ENCODE measurements at places on chromosomes 16 and 17.

- DNase-seq, result no peak
Measured at GRCh38 chr16:61645561-61645960, 390.7 kb downstream of the CDH8 start.

DNA sequence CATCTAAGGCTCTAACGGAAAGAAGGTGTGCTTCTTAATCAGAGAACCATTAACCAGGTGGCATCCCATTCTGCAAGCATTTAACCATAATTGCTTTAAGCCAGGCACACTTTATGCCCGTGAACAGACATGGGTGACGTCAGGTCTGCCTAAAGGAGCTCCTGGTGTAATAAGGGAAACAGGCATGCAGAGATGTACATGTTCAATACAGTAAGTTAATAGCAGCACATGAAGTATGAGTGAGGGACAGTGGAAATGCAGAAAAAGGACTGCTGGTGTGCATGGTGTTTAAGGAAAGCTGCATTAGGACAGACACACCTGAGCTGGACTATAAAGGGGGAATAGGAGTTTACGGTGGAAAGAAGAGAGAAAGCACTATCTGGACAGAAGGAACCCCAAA is 18.6 kb downstream of the DYNLRB2 start:
- no peak for DNase-seq

DNA sequence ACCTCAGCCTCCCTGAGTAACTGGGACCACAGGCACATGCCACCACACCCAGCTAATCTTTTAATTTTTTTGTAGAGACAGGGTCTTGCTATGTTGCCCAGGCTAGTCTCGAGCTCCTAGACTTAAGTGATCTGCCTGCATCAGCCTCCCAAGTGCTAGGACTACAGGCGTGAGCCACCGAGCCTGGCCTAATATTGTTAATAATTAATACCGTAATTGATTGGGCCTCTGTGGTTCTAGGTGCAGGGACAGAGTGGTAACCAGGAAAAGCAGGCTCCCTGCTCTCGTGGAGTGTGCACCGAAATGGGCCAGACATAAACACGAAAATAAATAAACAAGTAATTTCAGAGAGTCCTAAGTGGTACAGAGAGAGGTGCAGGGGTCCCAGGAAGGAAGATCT is 241.0 kb downstream of the GSG1L start:
- DNase-seq, result no peak

GRCh38 chr16:56912746-56913708 is 18.9 kb upstream of the HERPUD1 start:
- no peak for DNase-seq

- DNase-seq, result no peak
Measured at GRCh38 chr17:60817192-60817591, 139.5 kb downstream of the BCAS3 start.

GRCh38 chr17:51463353-51463752 is 203.0 kb downstream of the UTP18 start:
- DNase-seq, result no peak

DNA sequence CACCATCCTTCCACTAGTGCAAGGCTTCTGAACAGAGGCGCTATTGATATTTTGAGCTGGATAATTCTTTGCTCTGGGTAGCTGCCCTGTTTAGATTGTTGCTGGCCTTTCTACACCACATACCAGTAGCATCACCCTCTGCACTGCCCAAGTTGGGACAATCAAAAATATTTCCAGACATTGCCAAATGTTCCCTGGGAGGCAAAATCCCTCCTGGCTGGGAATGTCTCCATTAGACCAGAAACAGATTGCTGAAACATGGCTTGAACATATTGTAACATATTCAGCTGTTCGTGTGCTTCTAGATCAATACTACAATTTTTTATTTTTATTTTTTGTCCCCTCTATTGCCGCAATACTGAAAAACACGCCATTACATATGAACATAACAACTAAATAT is 174.6 kb downstream of the ABCA8 start:
- no peak for DNase-seq

DNA sequence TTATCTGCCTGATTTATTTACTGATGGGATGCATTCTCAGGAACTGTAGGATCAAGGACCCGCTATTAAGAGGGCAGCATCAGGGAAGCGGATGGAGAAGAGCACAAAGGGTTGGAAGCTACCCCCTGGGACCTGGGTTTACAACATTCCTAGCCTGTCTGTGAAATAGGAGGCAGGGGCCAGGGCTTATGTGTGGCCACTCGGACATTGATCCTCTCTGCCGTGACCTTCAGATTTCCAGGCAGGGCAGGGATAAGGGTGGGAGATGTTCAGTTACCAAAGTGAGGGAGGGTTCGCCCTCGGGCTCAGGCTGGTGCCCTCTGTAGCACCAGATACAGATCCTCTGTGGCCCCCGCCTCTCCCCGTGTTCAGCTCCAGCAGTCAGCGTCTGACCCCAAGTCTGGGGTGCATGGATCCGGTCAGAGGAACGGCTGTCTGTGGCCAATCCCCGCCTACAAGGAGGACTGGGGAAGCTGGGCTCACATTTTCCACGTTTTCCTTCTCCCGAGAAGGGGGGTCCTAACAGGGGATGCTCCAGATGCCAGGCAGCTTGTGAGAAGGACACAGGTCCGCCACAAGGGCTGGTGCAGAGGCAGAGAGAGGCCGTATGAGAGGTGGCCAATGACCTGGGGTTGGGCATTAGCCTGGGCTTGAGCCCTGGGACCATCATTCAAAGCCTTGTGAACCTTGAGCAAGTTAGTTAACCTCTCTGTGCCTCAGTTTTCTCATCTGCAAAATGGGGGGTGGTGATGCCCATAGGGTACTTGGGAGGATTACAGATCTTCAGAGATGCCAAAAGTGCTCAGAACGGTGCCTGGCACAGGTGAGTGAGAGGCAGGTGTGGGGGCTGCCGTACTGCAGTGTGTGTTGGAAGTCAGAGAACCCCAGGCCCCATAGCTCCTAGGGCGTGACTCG is 48.3 kb downstream of the ATP2C2 start:
- DNase-seq, result no peak

DNA sequence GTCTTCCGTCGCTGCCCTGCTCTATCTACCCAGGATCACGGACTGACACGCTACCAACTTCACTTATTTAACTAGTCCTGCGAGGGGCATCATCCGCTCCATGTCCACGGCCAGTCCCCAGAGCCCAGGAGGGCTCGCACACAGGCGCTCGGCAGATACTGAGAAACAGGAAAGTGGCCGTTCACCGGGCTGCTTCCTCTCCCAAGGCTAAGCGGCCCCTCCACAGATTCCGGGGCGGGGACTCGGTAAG is 388 bp downstream of the OXLD1 start:
- DNase-seq, result no peak

GRCh38 chr17:76179496-76180467 is 38.7 kb upstream of the FOXJ1 start:
- no peak for DNase-seq

DNA sequence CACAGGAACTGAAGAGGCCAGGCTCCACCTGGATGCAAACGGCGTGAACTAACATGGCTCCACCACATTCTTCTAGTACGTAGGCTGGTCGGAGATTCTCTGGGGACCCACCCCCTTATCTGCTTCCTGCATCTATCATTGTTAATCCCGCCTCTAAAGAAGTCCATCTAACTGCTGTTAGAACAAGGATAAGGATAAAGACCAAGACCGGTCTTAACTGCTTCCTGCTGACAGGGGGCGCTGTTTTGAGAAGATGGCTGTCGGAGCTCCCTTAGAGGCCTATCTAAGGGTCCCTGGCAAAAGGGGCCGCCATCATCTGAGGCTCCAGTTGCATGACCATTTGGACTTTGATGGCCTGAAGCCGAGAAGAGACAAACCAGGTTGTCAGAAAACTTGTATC is 25.8 kb upstream of the TNFSF12 start:
- no peak for DNase-seq

GRCh38 chr17:48729335-48730239 is 1.0 kb upstream of the HOXB13 start:
- DNase-seq, result no peak

DNA sequence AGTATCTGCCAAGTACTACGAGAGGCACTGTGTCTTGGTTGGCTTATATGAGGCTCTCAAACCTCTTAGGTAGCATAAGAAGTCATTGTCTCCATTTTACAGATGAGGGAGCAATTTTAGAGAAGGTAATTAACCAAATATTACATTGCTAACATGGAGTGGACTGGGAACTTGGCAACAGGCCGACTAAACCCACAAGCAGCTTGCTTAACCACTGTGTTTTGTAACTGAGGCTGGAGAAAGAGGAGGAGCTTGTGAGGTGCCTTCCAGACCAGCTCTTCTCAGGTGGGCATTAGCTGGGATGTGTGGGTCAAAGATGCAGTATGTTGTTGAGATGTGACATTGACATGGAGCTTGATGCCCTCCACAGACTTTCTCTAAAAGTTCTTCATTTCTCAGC is 835.6 kb upstream of the RBFOX1 start:
- no peak for DNase-seq

DNA sequence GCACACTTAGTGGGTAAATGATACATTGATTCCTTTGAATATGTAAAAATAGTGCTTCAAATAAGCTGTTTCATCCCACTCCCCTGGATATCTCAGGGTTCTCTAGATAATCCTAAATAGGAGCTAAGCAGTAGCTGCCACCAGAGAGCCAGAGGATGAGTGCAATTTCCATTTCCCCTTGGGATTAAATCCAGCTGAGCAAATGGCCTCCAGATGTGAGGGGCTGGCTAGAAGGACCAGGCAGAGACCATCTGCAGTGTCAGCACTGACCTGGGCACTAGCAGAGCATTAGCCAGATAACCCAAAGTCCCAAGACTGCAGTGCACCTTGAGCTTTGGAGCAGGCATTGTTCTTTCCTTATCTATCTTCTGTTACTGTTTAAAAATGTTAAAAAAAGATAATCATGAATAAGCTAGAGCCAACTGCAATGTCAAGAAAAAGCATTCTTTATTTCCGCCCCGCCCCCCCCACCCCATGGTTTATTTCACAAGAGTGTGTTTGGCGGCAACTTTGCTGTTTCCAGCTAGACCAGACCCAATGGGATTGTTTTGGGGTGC is 19.5 kb downstream of the GPR179 start:
- DNase-seq, result no peak

DNA sequence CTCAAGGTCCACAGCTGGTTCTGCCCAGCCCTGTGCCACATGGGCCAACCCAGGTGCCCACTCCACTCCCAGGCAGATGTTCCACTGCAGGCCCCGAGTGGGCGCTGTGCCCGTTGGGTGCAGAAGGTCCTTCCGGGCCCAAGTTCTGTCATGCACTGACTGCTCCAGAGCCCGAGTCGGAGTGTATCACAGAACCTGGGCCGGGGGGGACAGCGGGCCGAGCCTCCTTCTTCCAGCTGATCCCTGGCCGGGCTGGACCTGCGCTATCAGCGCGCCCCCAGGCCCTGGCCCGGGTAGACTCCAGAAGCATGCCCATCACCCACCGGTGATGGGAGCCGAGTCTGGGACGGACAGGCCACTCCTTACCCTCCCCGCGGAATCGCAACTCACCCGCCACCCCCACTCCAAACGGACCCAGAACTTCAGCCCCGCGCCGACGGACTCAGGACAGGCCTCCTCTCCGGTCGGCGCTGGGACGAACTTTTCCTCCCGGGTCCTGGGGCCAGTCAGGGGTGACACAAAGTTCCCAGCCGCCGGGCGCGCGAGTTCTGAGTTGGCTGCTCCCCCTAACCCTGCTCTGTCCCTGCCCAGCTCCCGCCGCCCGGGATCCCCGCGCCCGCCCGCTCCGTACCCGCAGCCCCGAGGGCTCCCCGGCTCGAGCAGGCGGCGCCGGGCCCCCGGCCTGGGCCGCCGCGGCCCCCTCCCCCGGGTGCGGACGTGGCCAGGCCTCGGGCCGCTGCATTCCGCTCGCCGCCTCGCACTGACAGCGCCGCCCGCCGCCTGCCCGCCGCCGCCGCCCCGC is at the start of gene COPZ2:
TSS of gene COPZ2 (minus strand) at position 762 of the 802 bp plus-strand sequence. CDS start at position 742, 20 bp downstream.
- no peak for DNase-seq

GRCh38 chr16:65116818-65117430 is 4.9 kb downstream of the CDH11 start:
- DNase-seq, result no peak

DNA sequence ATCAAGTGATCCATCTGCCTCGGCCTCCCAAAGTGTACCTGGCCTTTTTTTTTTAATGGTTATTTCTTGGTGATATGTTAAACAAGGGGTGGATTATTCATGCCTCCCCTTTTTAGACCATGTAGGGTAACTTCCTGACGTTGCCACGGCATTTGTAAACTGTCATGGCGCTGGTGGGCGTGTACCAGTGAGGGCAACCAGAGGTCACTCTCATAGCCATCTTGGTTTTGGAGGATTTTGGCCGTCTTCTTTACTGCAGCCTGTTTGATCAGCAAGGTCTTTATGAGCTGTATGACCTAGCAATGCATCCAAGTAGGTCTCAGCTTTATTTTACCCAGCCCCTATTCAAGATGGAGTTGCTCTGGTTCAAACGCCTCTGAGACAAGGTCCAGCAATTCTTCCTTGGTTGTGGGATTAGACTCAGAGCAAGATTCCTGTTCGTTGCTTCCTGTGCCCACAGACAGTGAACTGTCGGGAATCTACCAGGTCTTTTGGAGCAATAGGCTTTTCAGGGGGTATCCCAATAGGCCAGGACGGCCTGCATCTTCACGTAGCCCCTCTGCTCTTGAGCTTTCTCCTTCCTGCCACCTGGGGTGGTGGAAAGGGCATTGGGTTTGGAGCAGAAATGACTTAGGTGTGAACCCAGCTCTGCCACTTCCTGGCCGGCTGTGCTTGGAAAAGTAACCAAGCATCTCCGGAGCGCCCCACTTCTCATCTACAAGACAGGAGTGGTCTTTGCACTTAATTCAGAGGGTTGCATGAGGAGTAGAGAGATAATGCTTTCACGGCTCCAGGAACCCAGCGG is 52.9 kb upstream of the SEC14L1 start:
- DNase-seq, result no peak

DNA sequence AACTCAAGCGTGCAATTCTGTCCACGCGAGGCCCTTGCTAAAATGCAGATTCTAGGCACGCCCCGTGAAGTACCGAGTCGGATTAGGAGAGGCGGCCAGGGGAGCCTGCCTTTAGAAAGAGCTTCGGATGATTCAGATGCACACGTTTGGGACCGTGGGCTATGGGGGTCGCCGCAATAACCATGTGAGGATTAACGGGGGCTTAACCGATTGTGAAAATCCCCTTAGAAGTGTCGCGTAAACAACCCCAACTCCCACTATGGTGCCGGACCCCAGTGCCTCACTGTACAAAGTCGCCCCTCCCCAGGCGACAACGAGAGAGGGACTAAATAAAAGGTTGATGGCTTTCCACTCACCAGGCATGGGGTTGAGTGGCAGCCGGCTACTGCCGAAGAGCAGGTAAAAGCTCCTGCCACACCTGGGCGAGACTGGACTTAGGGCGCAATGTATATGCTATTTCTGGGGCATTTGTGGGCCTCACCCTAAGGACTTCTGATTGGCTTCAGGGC is 635 bp upstream of the SP2 start:
- DNase-seq, result no peak

GRCh38 chr17:20952183-20952582 is 90.6 kb downstream of the USP22 start:
- DNase-seq, result no peak

DNA sequence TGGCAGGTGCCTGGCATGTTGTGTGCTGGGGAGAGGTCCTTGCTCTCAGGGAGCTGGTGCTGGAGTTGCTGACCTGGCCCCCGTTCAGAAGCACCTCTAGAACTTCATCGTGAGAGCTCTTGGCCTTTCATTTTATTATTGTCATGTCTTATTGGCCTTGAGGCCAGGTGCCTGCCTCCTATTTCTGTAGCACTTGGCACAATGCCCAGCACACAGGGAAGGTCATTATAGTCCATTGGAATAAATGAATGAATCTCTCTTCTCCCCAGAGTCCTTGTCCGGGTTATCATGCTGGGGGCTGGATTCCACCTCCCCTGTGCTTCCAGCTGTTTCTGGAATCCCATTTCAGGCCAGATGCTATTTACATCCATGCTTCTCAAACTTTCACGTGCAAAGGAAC is 169.2 kb downstream of the HAPSTR1 start:
- no peak for DNase-seq
